Activated CD4-positive, CD25-positive, alpha-beta regulatory T cell treated with anti-CD3 and anti-CD28 coated beads, Interleukin-2, amount 50 U/mL, for 72 hours (primary cell): ENCODE measurements at places on chromosomes 2 and 18.

DNA sequence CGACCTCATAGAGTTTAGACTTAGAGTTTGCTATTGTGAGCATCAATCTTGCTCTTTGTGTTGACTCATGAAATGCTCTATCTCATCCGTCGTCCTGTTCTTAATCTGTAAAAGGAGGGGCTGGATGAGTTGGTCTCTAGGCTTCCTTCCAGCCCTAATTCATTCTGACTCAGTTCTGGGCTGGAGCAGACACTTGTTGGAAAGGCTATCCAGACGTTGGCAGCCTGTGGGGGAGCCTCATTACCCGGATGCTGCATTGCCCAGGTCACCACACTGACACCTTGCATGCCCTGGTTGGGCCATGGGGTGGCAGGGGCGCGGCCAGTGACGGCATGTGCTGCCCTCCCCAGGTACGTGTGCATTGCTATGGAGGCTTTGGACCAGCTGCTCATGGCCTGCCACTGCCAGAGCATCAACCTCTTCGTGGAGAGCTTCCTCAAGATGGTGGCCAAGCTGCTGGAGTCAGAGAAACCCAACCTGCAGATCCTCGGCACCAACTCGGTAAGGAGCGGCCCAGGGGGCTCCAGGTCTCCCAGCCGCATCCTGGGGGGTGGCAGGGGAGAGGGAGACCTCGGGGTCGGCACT lies 61.5 kb downstream of the EFR3B start:
- no peak for DNase-seq

DNA sequence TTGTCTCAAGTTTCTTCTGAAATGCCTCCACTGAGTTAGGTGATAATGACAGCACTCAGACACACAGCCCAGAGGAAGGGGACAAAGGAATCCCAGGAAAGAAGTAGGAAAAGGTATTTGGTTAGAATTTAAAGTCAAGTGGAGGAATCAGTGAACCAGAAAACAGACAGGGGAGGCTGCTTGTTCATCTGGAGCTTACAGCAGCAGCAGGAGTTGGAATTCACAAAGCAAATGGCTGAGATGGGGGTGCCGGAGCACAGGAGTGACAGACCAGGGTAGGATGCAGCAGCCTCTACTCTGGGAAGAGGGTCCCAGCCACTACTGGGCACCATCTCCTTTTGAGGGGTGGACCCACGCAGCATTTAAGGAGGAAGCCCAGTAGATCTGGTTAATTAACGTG lies 104.8 kb downstream of the ST6GAL2 start:
- no peak for DNase-seq

DNA sequence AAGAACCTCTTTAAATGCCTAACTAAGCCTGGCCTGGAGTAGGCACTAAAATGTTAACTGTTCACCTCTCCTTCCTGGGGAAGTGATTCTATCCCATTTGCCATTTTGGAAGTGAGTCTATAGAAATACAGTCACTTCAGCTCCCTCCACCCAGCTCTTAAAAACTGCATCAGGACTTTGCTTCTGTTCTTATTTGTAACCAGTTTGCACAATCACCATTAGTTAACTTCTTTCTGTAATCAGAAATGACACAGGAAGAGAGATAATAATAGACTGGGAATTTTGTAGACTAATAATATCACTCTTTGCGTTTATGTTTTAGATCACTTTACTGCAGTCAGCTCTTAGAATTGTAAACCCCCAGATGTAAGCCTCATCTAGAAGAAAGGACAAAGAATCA lies 16.0 kb upstream of the MARCO start:
- no peak for DNase-seq

DNA sequence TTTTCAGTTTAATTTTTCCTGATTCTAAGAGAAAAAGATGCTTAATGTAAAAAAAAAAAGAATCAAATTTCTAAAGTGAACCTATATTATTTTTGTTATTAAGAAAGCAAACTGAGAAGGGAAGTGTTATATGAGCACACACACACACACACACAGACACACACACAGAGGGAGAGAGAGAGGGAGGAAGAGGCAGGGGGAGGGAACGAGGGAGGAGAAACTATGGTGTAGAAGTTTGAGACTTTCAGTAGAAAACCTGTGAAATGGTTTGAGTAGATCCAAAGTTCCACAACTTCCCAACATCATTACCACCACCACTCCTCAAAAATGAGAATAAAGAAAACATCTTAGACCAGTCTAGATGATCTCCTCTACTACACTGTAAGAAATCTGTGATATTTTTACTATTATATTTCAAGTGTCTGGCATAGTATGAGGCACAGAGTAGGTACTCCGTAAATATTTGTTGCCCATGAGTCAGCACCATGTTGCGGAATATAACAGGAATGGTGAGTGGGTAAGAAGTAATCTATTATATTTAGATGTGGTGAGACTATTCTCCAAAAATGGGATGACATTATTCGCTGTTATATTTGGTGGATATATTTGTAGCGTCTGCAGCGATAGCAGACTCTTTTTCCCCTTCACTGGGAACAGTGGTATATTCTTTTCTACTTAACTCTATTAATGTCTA lies 149.4 kb upstream of the DNMT3A start:
- DNase-seq = no peak
